ENCODE measurements at places on chromosomes 12 and 14.

DNA sequence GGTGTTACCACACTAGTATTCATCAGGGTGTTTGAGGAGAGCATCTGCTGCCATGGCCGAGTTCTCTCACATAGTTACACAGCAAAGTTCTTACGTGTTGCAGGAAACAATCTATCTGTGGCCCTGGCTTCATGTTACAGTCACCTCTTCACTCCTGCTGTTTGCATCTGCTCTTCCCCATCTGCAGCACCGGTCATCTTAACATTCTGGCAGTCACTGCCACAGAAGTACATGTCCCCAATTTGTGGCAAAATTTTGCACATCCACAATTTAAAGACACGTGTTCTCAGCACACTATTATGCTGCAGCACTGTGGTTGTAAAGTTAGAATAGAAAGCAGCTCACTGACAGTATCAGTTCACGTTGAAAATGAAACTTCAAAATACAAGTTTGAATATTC is 23.2 kb downstream of the MAPK1IP1L start:
- no peak for DNase-seq

DNA sequence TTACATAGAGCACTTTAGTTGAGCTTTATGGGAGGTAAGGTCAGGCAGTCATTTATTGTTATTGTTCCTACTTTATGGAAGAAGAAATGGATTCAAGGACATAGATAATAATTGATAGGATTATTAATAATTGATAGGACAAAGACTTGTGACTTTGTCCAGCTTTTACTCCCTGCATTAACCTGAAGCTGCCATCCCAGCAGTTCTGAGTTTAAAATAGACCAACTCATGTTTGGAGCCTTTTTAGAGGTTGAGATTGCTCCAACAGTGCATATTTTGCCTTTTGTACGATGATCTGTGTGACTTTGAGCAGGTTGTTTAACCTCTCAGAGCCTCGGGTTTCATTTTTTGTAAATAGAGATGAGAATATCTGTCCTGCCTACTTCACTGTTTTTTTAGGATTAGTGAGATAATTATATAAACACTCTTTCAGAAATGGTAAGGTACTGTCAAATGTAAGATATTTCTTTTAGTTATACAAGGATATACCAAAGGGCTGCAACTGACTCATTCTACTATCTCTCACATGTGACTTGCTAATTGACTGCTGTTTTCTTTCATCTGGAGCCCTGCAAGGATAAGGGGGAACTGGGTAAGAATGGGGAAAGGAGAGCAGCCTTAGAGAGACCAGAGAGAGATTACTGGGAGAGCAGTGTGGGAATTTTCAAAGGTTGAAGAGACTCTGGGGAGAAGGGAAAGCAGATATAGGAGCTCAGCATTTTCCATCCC is 15.3 kb downstream of the WDR20 start:
- DNase-seq, result no peak

- DNase-seq, result no peak
Measured at GRCh38 chr12:5191803-5192538, 148.3 kb downstream of the KCNA5 start.

- no peak for DNase-seq
Measured at GRCh38 chr12:89166525-89166934, 185.8 kb downstream of the DUSP6 start.

GRCh38 chr12:74848006-74848405 is 310.4 kb downstream of the ATXN7L3B start:
- no peak for DNase-seq

DNA sequence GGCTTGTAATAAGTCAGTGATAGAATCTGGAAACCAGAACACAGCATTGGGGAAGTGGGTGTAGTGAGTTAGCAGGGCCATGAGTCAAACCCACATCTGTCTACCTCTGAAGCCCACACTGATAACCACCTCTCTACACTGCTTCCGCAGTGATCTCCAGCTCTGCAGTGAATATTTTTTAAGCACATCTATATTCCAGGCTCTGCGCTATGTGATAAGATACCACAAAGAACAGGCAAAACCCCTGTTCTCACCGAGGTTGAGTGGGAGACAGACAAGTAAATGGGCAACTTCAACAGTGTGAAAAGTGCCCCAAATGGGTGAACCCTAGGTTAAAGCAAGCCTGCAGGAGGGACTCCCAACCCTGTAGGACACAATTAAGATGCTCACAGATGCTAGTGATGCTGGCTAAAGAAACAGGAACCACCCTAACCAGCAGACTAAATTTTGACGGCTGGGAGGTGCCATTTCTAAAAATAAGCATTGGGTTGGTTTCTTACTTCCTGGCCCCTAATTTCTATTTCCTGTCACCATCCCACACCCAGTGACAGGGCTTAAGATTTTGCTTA is 375.0 kb downstream of the DPF3 start:
- DNase-seq, result no peak

GRCh38 chr12:6948873-6949594 is 2.1 kb upstream of the PTPN6 start:
- no peak for DNase-seq

DNA sequence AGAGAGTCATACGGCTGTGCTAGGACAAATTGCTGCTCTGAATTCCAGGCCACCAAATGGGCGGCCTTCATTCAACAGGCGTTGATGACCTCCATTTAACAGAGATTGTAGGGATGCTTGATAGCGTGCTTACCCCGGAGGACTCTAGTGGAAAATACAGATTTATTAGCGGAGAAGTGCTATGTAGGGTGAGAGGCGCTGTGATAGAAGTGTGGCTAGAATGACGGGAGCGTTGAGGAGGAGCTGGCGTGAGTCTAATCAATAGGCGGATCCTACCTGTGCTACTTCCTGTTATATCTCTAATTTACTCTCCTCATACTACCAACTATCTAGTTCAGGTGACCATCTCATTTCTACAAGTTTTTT is 668 bp downstream of the MRPS35 start:
- no peak for DNase-seq

GRCh38 chr12:101963697-101964096 is 86.3 kb downstream of the DRAM1 start:
- DNase-seq, result no peak

DNA sequence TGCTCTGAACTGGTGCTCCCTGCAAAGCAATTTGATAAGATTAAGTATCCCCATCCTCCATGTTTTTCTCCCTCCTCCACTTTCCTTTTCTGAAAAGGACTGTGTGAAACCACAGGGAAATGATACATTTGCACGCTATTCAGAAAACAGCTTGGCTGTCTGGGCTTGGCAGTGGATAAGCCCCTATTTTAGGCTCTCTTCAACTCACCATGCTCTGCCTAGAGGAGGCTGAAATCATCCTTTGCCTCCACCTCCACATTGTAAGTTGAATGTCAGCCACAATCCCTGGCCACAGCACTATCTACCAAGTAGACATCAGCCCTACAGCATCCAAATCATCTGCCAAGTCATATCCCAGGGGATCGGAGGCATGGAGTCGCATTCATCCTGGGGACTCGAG is 642.3 kb downstream of the RPS29 start:
- no peak for DNase-seq

GRCh38 chr14:36863271-36863670 is 201.6 kb downstream of the PAX9 start:
- no peak for DNase-seq

- DNase-seq, result no peak
Measured at GRCh38 chr12:105319691-105320209, 10.7 kb upstream of the C12orf75 start.

- no peak for DNase-seq
Measured at GRCh38 chr14:45968037-45968436, 683.5 kb downstream of the RPL10L start.

- DNase-seq, result peak; percentile 11
Measured at GRCh38 chr12:122870163-122870842, 25.6 kb downstream of the VPS37B start.

DNA sequence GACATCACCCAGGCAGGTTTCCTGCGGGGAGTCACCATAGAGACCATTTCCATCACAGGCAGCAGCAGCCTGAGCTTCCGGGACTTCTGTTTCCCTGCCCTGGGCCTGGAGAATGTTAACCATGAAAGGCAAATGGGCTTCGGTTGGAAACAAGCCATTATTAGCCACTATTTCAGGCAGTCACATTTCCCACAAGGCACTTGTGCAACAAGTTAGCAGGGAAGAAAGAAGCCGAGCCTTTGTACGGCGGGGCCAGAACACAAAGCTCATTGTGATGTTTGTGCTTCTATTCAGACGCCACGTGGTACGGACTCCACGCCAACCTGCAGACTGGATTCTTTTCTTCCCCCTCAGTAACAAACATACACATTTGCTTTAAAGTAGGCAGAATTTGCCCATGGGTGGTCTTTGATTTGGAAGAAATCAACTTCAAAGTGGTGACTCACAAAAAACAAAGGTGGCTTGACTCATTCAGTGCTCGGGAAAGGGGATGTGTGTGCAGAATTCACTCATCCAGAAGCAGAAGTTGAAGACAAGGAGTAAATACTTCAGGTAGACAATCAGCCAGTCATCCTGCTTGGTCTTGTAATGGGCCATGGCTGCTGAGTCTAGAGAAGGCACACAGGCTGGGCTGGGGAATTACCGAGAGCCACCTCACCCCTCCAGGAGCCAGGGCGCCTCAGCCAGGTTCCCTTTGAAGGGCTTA is 154.2 kb upstream of the PRMT8 start:
- no peak for DNase-seq

GRCh38 chr14:103118663-103119404 is 4.4 kb upstream of the TNFAIP2 start:
- no peak for DNase-seq

DNA sequence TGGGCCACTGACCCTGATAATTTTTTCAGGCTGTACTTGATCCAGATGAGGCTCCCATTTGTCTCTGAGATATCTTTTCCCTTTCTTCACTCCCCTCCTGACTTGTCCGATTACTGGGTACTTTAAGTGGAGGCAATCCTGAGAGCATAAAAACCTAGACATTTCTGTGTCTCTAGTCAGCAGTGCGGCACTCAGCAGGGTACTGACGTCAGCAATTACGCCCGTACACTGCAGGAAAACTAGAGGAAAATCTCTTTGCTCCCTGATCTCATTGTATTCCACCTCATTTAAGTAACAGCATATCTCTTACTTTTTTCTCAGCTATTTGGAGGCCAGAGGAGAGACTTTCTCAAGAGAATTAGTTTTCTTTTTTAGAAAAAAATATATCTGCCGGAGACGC is 315.5 kb upstream of the OR4E1 start:
- DNase-seq, result no peak

- no peak for DNase-seq
Measured at GRCh38 chr12:109092497-109093021, 713 bp downstream of the ALKBH2 start.

- no peak for DNase-seq
Measured at GRCh38 chr12:24898606-24899005, 50.3 kb downstream of the BCAT1 start.

DNA sequence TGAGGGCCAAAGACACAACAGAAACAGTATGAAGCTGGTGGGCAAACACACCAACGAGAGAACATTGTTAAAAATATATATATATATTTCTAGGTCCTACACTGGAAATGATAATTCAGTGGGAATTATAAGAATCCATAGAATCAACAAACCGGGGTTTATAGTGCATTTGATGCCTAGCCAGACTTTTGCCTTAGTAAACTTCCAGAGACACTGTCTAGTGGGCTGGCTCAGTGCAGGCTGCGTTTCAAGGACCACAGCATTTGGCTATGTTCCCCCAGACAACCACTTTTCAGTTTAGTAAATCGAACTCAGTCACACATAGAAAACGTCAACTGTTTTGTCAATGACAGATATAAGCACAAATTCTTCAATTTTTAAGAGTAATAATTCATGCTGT is 41.9 kb downstream of the SLC38A4 start:
- DNase-seq, result no peak

DNA sequence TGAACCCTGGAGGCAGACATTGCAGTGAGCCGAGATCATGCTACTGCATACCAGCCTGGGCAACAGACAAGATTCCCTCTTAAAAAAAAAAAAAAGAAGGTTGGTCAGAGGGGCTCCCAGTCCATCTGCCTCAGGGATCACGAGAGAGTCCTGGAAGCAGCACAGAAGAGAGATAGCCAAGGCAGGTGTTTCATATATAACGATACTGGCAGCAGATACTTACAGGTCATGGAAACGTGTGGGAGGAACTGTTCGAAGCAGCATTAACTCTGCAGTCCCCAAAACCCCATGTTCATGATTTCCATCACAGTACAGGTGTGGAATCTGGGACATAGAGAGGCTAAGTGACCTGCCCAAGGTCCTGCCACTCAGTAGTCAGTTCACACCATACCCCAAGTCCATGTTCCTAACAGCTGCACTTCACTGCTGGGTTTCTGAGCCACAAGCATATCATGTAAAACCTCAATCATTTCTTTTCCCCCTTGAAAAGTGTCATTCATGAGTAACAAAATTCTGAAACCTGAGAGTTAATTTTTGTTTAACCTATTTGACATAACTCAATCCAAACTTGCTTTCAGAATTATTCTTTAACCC is 16.7 kb downstream of the CDK2AP1 start:
- DNase-seq, result no peak

DNA sequence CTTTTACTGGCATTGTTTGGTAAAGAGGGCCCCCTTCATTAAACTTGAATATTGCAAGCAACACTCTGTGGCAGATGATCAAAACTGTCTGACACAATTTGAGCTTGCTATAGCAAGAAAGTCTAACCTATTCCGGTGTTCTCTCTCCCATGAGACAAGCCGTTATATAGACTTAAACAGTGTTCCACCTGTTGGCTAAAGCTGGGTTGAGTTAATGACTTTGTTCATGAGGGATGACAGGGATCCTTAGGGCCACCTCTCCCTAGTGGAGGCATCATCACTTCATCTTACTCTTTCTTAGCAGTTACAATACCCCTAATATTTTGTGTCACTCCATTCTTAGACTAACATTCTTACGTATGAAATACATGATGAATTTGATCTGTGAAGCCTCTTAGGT is 3.8 kb downstream of the EIF5 start:
- no peak for DNase-seq

DNA sequence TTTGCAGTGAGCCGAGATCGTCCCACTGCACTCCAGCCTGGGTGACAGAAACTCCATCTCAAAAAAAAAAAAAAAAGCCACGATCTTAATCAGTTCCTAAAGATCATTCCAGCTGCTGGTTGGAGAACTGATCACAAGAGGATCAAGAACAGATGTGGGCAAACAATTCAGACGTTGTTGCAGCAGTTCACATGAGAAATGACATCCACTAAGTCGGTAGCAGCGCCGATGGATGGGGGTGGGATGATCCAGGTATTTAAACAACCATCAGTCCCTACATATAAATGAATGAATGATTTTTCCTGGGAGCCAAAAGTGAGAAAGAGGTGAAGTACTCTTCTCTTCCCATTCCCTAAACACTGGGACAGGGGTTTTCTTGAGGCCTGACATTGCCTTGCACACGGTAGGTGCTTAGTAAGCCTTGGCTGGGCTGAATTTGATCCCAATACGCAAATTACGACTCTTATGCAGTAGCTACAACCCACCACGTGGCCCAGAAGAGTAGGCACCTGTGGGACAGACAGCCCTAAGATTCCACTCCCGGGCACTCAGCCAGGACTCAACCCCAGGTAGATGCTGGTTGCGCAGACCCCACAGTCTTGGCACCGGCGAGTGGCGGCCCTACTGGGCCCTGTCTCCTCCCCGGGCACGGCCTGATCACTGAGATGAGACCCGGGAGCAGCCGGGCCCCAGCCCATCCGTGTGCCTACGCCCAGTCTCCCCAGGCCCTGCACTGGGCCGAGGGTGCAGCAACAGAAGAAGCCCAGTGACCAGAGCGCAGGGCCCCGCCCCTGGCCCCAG is 565 bp downstream of the SPRYD3 start:
- DNase-seq, result no peak

- DNase-seq, result no peak
Measured at GRCh38 chr12:108649669-108650068, 16.0 kb upstream of the SELPLG start.

Data from pancreas (tissue), 10 donors.